Naive thymus-derived CD4-positive, alpha-beta T cell (primary cell): ENCODE measurements at places on chromosomes 6 and 20.
A peak's percentile ranks its signal among the peaks of the same experiment; 100 is the strongest.

- H3K4me1 ChIP-seq, result no peaks in the 10 kb centered on the region
- H3K27me3 ChIP-seq, result no peaks in the 10 kb centered on the region
- DNase-seq, result no peak
- no peak overlapping the region for H3K27ac ChIP-seq
These were observed 23.2 kb downstream of the LAMA4 start for GRCh38 chr6:112231164-112231563.

DNA sequence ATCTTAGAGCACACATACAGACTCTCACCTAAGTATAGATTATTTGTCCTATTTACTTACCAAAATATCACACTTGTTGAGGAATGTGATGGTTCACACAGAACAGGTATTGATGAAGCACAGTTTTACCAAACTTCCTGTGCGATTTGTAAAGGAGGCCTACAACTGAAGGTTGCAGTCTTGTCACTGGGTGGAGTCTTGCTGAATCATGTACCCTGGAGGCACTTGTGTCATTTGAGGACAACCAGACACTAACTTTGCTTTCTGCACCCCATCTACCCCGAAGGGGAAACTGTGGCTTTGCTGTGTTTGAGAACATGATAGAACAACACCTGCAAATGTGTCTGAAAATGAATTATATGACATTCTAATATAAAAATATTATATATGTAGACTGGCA, 32.4 kb upstream of the HINT3 start:
- peaks cover 44% of the 10 kb centered on the region for H3K36me3 ChIP-seq
- peaks cover 4% of the 10 kb centered on the region for H3K4me1 ChIP-seq
- H3K4me3 ChIP-seq, result no peak overlapping the region
- no peak overlapping the region for H3K27ac ChIP-seq

DNA sequence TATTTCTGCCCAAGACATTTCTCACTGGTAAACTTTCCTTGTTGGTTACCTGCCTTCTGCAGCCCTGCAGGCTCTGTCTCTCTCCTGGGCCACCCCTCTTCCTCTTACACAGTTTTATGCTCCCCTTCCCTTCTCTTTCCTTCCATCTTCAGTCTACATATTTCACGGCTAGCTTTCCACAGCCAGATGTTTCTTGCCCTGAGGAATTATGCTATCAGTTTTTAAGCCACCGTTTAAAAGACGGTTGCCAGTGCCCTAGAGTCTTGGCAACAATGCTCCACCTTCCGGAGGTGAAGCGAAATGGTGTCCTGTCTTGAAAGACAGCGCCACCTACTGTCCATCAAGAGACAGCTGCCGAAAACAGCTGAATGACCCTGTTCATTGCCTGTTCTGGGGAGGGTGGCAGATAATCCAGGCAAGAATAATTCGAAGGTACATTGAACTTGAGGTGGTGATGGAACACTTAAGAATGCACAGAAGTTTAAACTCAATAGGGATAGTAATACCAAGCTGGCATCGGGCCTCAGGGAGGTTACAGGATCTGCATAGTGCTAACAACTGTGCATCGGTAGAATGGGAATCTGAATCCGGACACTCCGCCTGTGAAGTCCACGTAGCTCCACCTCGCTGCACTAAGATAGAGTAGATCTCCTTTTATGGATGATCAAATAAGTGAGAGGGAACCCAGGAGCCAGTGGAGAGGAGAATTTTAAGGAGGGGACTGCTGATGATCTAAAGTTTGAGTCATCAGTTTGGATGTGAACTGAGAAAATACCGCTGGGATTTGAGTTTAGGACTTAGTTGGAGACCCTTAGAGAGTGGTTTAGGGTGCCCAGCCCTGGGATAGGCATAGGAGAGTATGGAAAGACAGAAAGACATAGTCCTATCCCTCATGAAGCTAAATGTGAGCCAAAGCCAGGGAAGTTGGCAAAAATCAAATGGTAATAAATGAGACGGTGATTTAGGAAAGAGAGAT, 4.8 kb upstream of the TRIM40 start:
- H3K27ac ChIP-seq, result no peak overlapping the region
- no peaks in the 10 kb centered on the region for H3K36me3 ChIP-seq
- DNase-seq, result peak; percentile 80
- H3K4me3 ChIP-seq, result no peak overlapping the region

- H3K36me3 ChIP-seq, result no peaks in the 10 kb centered on the region
- no peak overlapping the region for H3K27ac ChIP-seq
- H3K4me3 ChIP-seq, result peak overlapping the region; percentile 39
- H3K27me3 ChIP-seq, result no peaks in the 10 kb centered on the region
- peaks cover 7% of the 10 kb centered on the region for H3K4me1 ChIP-seq
These were observed 79.9 kb upstream of the NAA20 start for GRCh38 chr20:19937218-19937617.

- no peaks in the 10 kb centered on the region for H3K27me3 ChIP-seq
- no peak for DNase-seq
- no peaks in the 10 kb centered on the region for H3K36me3 ChIP-seq
- no peak overlapping the region for H3K4me3 ChIP-seq
- H3K4me1 ChIP-seq, result no peaks in the 10 kb centered on the region
- H3K27ac ChIP-seq, result no peak overlapping the region
These were observed 25.2 kb downstream of the TRAM2 start for GRCh38 chr6:52551483-52552277.

- H3K27me3 ChIP-seq, result no peaks in the 10 kb centered on the region
- no peaks in the 10 kb centered on the region for H3K36me3 ChIP-seq
- no peaks in the 10 kb centered on the region for H3K4me1 ChIP-seq
- no peak overlapping the region for H3K4me3 ChIP-seq
- no peak for DNase-seq
- H3K27ac ChIP-seq, result no peak overlapping the region
These were observed 63.9 kb downstream of the FAM120B start for GRCh38 chr6:170370416-170370815.

- no peaks in the 10 kb centered on the region for H3K36me3 ChIP-seq
- no peaks in the 10 kb centered on the region for H3K4me1 ChIP-seq
- no peak overlapping the region for H3K27ac ChIP-seq
- no peaks in the 10 kb centered on the region for H3K27me3 ChIP-seq
- no peak overlapping the region for H3K4me3 ChIP-seq
- DNase-seq, result no peak
These were observed 56.4 kb downstream of the TTI1 start for GRCh38 chr20:37976887-37977286.

- no peaks in the 10 kb centered on the region for H3K27me3 ChIP-seq
- no peak overlapping the region for H3K27ac ChIP-seq
- H3K36me3 ChIP-seq, result no peaks in the 10 kb centered on the region
These were observed 235.5 kb upstream of the KCNQ5 start for GRCh38 chr6:72386324-72386723.

DNA sequence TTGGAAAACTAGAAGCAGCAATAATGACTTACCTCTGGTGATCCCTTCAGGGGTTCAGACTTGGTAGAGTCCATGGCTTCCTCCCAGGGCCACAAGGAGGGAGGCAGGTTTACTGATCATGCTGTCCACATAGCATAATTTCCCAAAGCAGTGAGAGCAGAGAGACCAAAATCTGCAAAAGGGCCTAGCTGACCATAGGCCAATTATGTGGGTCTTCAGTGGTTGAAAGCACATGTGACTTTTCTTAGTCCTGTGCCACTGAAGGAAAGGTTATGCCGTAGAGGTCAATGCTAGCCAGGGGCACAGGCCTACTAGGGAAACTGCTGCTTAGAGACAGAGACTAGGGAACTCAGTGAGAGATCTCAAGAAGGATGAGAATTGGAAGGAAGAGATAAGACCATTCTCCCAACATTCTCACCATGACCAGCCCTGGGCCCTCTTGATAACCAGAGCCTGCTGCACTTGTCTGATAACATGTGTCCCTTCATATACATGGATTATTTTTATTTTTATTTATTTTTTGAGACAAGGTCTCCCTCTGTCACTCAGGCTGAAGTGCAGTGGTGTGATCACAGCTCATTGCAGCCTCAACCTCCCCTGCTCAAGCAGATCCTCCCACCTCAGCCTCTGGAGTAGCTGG, 2.0 kb upstream of the GTPBP2 start:
- peaks cover 17% of the 10 kb centered on the region for H3K4me1 ChIP-seq
- H3K27me3 ChIP-seq, result no peaks in the 10 kb centered on the region
- DNase-seq, result no peak
- H3K4me3 ChIP-seq, result no peak overlapping the region

DNA sequence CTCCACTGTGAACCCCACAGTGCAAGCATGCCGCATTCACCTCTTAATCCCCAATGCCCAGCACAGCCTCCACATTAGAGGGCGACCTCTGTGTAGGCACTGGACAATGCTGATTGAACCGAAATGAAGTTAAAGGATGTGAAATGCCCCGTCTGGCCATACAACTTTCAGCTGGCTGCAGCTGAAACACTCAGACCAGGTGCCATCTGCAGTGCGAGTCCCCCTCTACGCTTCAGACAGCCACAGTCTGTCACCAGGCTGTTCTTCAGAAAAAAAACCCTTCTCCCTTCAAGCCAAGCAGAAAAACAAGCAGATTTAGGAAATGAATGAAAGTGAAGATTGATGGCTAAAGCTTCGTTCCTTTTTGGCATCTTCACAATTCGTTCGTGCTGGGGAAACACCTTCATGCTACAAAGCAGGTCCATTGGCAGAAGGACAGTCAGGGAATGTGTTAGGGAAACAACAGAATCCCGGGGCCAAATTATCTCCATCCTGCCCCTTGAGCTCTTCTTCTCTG, 44.7 kb downstream of the TNFAIP3 start:
- no peak overlapping the region for H3K4me3 ChIP-seq
- H3K27ac ChIP-seq, result no peak overlapping the region

- H3K36me3 ChIP-seq, result no peaks in the 10 kb centered on the region
- no peak overlapping the region for H3K27ac ChIP-seq
- no peak for DNase-seq
- no peaks in the 10 kb centered on the region for H3K27me3 ChIP-seq
These were observed 16.2 kb upstream of the BCAS1 start for GRCh38 chr20:54086507-54087039.

DNA sequence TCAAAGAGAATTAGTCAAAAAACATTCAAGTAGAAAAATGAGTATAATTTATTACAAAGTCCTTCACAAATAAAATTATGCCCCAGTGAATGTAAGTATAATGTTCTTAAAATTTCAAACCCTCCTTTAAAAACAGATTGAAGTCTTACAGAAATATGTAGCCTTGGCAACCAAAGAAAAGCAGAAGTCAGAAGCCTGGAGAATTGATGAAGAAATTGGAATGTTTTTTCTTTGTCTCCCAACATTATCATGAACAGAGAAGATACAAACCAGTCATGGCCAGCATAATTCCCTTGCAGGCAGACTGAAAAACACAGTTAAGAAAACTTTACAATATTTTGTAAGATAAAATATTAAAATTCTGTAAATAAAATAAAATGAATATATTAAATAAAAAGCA, 221.9 kb downstream of the TBC1D32 start:
- no peaks in the 10 kb centered on the region for H3K27me3 ChIP-seq
- H3K4me3 ChIP-seq, result no peak overlapping the region
- no peak for DNase-seq
- H3K36me3 ChIP-seq, result no peaks in the 10 kb centered on the region
- no peaks in the 10 kb centered on the region for H3K4me1 ChIP-seq

DNA sequence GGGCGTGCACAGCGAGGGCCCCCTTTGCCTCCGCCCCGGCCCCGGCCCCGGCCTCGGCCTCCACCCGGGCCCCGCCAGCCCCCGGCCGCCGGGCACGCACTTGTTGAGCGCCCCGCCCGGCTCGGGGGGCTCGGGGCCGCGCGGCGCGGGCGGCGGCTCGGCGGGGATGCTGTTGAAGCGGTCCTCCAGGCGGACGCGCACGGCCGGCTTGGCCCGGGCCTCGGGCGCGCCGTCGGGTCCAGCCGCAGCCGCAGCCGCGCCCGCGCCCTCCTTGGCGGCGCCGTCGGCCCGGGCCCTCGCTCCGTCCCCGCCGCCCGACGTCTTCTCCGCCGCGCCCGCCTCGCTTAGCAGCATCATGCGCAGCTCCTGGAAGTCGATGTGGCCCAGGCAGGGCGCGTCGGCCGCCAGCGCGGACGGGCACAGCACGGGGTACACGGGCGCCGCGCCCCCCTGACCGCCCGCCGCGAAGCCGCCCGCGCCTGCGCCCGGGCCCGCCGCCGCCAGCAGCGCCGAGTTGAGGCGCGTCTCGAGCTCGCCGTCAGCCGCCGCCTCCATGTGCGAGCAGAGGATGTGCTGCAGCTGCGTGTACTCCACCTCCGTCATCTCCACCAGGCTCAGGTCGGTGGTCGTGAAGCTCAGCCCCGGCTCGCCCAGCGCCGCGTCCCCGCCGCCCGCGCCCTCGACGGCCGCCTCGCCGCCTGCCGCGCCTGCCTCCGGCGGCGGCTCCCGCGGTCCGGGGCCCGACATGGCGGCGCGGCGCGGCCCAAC, 514 bp downstream of the TCFL5 start:
- H3K4me3 ChIP-seq, result no peak overlapping the region
- H3K36me3 ChIP-seq, result no peaks in the 10 kb centered on the region
- H3K4me1 ChIP-seq, result peaks cover 15% of the 10 kb centered on the region
- DNase-seq, result peak; percentile 58
- H3K27me3 ChIP-seq, result no peaks in the 10 kb centered on the region
- no peak overlapping the region for H3K27ac ChIP-seq

GRCh38 chr6:150420926-150421325, 52.1 kb downstream of the IYD start:
- peaks cover 4% of the 10 kb centered on the region for H3K4me1 ChIP-seq
- no peaks in the 10 kb centered on the region for H3K27me3 ChIP-seq
- no peak for DNase-seq
- H3K4me3 ChIP-seq, result no peak overlapping the region
- H3K27ac ChIP-seq, result no peak overlapping the region
- no peaks in the 10 kb centered on the region for H3K36me3 ChIP-seq

DNA sequence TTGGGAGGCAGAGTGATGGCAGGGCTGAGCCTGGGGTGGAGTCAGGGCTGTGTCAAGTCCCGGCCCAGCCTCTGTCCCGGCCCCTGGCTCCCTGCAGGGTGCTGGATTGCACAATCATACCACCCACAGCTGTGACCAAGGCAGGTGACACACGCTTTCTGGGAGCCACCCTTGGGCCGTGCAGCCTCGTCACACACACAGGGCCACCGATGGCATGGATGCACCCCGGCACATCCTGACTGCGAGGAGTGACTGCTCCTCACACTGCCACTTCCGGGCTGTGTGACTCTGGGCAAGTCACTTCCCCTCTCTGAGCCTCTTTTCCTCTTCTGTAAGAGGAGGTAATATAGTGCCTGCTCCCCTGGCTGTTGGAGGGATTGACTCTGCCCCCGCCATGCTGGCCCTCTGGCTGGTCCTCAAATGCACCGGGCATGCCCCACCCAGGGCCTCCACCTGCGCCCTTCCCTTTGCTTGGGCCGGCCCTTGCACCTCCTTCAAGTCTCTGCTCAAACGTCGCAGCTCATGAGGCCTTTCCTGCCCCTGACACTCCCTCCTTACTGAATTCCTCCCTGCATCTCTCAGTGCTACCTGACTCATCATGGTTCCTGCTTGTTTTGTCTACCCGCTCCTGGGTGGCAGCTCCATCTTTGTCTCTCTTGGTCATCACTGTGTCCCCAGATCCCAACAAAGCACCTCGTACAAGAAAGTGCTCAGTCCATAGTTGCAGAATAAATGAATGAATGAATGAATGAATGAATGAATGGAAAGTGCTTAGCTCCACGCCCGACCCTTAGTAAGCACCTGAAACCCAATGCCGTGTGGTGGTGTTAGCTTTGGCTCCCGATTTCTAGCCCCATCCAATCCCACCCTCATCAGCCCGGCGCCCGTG, 93.5 kb downstream of the CEBPB start:
- no peak overlapping the region for H3K4me3 ChIP-seq
- DNase-seq, result no peak
- no peak overlapping the region for H3K27ac ChIP-seq
- H3K27me3 ChIP-seq, result no peaks in the 10 kb centered on the region
- H3K36me3 ChIP-seq, result no peaks in the 10 kb centered on the region
- H3K4me1 ChIP-seq, result no peaks in the 10 kb centered on the region

- H3K27me3 ChIP-seq, result no peaks in the 10 kb centered on the region
- H3K36me3 ChIP-seq, result no peaks in the 10 kb centered on the region
- no peak for DNase-seq
- H3K4me1 ChIP-seq, result no peaks in the 10 kb centered on the region
- H3K4me3 ChIP-seq, result no peak overlapping the region
These were observed 48.2 kb downstream of the JAG1 start for GRCh38 chr20:10625641-10626040.
